ENCODE measurements at places on chromosomes 4 and X. TPM values are rescaled to one million over a fixed set of nuclear protein-coding genes. Genes with fewer than 3 reads are reported as not detected.

IL2 gene
- not detected for total RNA-seq

SMC1A gene
- total RNA-seq = 52.8 TPM

SLC6A14 gene
- total RNA-seq = not detected

DRD5 gene
- not detected for total RNA-seq

SRPX2 gene
- total RNA-seq = 3.1 TPM

SLC7A11 gene
- total RNA-seq = 15.2 TPM

TCEANC gene
- 0.73 TPM for total RNA-seq

All from A549 treated with RU486 at 1 μM for 4 hours (cell line).